ENCODE measurements at places on chromosomes 13 and 19.

- DNase-seq, result no peak
Observed at GRCh38 chr13:113151745-113152690, 6.4 kb upstream of the PROZ start.

DNA sequence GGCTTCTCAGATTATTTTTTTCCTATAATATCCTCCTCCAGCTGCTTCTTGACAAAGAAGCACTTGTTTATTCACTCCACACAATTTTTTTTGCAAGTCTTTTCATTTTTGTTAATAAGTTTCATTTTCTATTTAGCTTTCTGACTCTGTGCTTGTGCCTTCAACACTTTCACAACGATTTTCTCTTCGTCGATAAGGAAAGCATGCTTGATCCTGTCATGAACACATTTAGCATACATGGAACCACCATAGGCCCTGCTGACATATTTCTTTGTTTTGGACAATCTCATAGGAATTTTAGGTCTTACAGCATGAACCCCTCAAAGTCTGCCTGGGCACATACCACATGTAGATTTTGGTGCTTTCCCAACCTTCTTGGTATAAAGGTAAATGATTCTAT, 346.0 kb downstream of the KCNRG start:
- no peak for DNase-seq

- no peak for DNase-seq
Observed at GRCh38 chr13:67438465-67438864, 208.3 kb upstream of the PCDH9 start.

- DNase-seq, result no peak
Observed at GRCh38 chr13:31887286-31887685, 144.3 kb upstream of the FRY start.

DNA sequence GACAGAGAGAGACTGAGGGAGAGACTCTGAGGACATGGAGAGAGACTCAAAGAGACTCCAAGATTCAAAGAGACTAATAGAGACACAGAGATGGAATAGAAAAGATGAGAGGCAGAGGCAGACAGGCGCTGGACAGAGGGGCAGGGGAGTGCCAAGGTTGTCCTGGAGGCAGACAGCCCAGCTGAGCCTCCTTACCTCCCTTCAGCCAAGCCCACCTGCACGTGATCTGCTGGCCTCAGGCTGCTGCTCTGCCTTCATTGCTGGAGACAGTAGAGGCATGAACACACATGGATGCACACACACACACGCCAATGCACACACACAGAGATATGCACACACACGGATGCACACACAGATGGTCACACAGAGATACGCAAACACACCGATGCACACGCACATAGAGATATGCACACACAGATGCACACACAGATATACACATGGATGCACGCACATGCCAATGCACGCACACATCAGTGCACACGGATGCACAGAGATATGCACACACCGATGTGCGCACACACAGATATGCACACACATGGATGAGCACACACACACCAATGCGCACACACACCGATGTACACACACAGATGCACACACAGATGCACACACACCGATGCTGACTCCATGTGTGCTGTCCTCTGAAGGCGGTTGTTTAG, 3.3 kb upstream of the F10 start:
- no peak for DNase-seq

DNA sequence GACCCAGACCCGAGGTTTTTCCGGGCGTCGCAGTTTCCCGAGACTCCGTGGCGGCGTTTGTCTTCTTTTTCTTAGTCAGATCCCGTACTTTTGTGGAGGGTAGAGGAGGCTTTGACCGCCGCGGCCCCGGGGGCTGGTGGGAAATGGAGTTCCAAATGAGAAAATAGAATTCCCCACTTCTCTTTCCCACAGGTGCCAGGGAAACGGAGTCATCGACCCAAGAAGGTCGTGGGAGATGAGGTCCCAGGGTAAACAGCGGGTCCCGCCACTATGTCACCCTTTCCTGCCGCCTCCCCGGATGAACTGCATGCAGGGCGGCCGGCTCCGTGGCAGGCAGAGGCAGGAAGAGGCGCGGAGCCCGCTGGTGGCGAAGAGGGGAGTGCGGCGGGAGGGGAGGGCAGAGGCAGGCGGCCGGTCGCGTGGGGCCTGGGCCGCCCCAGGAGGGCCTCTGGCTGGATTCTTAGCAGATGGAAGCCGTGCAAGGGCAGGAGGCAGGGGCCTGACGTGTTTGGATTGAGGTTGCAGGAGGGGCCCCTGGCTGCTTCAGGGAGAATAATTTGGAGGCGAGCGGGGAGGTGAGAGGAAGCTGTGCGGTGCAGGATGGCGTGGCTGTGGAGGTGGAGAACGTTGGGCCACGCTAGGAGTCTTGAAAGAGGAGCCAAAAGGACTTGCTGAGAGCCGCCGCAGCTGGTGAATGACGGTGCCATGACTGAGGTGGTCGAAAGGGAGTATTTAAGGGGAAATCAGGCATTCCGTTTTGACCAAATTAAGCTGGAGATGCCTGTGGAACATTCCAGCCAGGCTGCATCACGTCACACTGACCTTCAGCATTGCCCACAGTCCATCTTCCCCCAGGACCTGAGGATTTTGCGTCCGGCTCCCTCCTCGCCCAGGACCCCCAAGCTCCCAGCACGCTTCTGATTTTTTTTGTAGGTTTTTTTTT, 11.7 kb downstream of the CYTH2 start:
- peak; percentile 40 for DNase-seq

- no peak for DNase-seq
Observed at GRCh38 chr13:46137627-46138317, 32.9 kb upstream of the CPB2 start.

- DNase-seq, result no peak
Observed at GRCh38 chr13:42011601-42012350, 36.7 kb upstream of the DGKH start.

- peak; percentile 18 for DNase-seq
Observed at GRCh38 chr13:41428155-41428554, 29.2 kb upstream of the RGCC start.

Data from activated CD4-positive, alpha-beta T cell treated with anti-CD3 and anti-CD28 coated beads for 24 hours (primary cell).